Kidney (tissue), 22 donors: ENCODE measurements at places on chromosomes 4 and X. TPM values are rescaled to one million over a fixed set of nuclear protein-coding genes. Genes with fewer than 3 reads are reported as not detected.

The AGTR2 gene
- total RNA-seq = 0.19 TPM

The ESX1 gene
- not detected for total RNA-seq

The TEX13A gene
- total RNA-seq = not detected

The CXorf49 gene
- not detected for total RNA-seq

The ETDA gene
- not detected for total RNA-seq

The FAM53A gene
- 2.9 TPM for total RNA-seq

The SHROOM2 gene
- 11.8 TPM for total RNA-seq

The CT45A1 gene
- not detected for total RNA-seq

The SNCA gene
- 8.4 TPM for total RNA-seq

The BLOC1S4 gene
- total RNA-seq = 14.2 TPM

The RNF150 gene
- 34.2 TPM for total RNA-seq

The PNMA6A gene
- total RNA-seq = 4.2 TPM

The SPANXB1 gene
- total RNA-seq = not detected

The ARAP2 gene
- 33.5 TPM for total RNA-seq

The GPAT3 gene
- 11.4 TPM for total RNA-seq

The ZFP92 gene
- total RNA-seq = 0.91 TPM

The PTPN13 gene
- total RNA-seq = 62.3 TPM

The PCDH7 gene
- total RNA-seq = 10.2 TPM

The BEND2 gene
- total RNA-seq = not detected

The RCHY1 gene
- 40.2 TPM for total RNA-seq

The PAGE5 gene
- total RNA-seq = not detected

The EMD gene
- 79.6 TPM for total RNA-seq

The TEX13B gene
- total RNA-seq = not detected

The CFAP47 gene
- total RNA-seq = 1.4 TPM

The NELFA gene
- total RNA-seq = 39.1 TPM

The DRD5 gene
- not detected for total RNA-seq

The NXF2B gene
- 0.25 TPM for total RNA-seq

The RAB40AL gene
- total RNA-seq = 1.1 TPM

The ODAPH gene
- total RNA-seq = not detected

The TMSB4X gene
- total RNA-seq = 2,421 TPM

The XG gene
- total RNA-seq = 0.50 TPM

The TREX2 gene
- 1.4 TPM for total RNA-seq

The FGG gene
- 2.8 TPM for total RNA-seq

The IQSEC2 gene
- total RNA-seq = 20.9 TPM

The PLP1 gene
- 2.4 TPM for total RNA-seq

The PNPLA4 gene
- 27.7 TPM for total RNA-seq

The BEND4 gene
- 0.22 TPM for total RNA-seq

The CSN1S1 gene
- total RNA-seq = not detected

The TMPRSS11A gene
- not detected for total RNA-seq

The FAM47C gene
- total RNA-seq = not detected

The TLR3 gene
- total RNA-seq = 22.7 TPM

The MBNL3 gene
- total RNA-seq = 34.5 TPM

The CDS1 gene
- total RNA-seq = 18.8 TPM

The ERAS gene
- 0.19 TPM for total RNA-seq
